Suppressor macrophage treated with lipopolysaccharide for 1 hour (primary cell): ENCODE measurements at places on chromosomes 16 and 17.

DNA sequence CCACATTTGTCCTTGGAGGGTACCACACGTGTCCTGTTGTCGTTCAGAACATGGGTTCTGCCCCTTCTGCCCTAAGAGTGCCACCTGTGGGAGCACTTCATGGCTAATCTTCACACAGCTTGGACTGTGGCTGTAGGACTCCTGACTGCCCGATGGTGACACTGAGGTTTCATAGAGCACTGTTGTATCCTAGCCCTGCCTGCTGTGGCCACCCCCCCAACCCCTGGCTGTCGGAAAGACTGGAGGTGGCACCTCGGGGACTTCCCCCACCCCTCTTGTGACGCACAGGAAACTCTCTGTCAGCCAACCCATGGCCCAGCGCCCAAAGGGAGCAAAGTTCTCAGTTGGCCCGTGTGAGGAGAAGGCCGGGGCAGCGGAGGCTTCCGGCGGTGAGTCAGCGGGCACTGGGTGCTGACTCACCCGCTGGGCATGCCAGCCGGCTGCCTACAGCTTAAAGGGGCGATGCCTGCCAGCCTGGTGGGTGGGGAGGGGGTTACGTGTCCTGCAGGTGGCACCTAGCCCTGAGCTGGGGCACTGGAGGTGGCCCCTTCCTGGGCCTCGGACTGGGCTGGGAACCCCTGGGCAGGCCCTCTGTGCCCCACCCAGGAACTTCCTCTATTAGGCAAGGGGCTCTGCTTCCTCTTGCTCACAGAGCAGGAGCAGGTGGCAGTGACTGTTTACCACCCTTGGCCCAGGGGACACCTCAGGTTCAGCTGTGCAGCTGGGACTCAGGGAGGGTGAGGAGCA lies 3.4 kb downstream of the MAP2K3 start:
- DNase-seq: peak; percentile 98

GRCh38 chr16:12416136-12416787 lies 387.4 kb downstream of the CPPED1 start:
- DNase-seq: peak; percentile 12

GRCh38 chr17:47701608-47702007 lies 7.6 kb downstream of the TBKBP1 start:
- DNase-seq: no peak

- no peak for DNase-seq
Measured at GRCh38 chr16:2230376-2230775, 5.9 kb upstream of the DNASE1L2 start.

- no peak for DNase-seq
Measured at GRCh38 chr16:14564861-14565687, 65.0 kb downstream of the PARN start.

- DNase-seq: no peak
Measured at GRCh38 chr17:27518048-27518447, 61.8 kb downstream of the KSR1 start.

DNA sequence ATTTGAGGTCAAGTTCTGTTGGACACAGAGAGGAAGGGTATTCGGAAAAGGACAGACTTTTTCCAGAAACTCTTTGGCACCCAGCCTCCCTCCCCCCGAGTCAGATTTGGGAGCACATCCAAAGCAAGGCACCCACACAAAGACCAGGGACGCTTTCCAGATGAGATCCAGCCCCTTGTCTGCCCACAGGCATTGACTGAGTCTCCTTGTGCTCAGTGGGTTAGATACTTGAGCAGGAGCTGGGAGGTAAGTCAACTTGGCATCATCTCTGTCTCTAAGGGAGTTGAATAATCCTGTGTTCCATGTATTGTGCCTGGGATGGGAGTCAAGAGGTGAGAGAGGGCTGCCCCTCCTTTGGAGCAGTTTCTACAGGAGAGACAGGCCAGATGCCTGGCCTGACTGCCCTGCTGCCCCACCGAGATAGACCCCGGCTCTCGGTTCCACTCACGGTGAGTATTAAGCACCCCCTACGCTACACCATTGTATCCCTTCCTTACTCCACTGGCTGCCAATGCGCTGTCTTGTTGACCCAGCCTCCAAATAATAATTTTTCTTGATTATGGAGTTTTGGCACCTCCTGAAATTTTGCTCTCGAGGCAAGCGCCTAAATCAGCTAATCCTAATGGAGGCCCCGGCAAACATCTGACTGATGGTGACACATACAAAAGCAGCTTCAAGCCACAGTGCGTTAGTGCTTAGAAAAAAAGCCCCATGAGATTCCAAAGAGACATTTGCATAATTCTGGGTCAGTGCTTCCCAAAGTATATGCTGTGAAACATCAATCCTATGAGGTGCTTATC lies 29.6 kb upstream of the MAP3K14 start:
- DNase-seq: no peak

GRCh38 chr17:79086609-79087427 lies 12.2 kb downstream of the ENGASE start:
- no peak for DNase-seq

DNA sequence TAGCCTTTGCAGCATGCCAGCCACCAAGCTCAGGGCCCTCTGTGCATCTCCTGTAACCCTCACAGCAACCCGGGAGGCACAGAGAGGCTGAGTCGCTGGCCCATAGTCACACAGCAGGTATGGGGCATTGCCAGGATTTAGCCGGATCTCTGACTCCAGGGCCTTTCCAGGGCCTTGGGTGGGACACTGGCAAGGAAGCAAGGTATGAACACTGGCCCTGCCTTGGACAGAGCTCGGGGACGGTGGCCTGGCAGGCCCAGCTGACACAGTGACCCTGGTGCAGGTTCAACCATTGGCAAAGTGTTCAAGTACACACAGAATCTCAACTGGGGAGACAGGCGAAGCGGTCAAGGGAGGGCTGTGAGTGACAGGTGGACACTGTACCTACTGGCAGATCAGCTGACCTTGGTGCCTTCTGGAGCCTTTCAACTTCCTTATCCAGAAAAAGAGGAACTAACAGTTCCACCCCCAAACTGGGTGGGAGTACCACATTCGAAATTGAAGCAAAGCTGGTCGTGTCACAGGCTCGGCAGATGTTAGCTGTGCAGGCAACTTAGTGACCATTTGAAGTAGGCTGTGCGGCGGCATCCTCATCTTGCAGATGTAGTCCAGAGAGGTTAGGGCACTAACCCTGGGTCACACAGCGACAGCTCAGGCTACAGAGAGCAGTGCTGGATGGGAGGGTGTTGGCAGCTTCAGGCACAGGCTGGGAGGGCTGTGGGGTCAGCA lies 287.4 kb downstream of the SEC14L1 start:
- DNase-seq: peak; percentile 89

DNA sequence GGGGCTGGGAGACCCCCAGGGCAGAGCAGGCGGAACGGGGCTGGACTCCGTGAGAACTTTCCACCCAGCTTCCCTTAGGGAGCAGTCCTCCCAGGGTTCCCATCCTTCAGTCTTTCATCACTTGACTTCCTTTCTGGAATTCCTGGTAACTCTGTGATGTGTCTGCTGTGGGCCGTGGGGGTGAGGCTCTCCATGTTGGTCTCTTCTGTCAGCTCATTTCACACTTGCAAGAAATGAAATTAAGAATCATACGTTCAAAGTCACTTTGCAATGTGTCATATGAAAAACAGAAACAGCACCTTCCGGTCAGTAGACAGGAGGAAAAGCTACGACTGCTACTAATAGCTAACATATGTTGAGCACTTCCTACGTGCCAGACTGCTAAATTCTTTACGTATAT lies 5.4 kb upstream of the BBS2 start:
- DNase-seq: no peak

- DNase-seq: peak; percentile 71
Measured at GRCh38 chr17:32331243-32332040, 10.5 kb downstream of the C17orf75 start.

DNA sequence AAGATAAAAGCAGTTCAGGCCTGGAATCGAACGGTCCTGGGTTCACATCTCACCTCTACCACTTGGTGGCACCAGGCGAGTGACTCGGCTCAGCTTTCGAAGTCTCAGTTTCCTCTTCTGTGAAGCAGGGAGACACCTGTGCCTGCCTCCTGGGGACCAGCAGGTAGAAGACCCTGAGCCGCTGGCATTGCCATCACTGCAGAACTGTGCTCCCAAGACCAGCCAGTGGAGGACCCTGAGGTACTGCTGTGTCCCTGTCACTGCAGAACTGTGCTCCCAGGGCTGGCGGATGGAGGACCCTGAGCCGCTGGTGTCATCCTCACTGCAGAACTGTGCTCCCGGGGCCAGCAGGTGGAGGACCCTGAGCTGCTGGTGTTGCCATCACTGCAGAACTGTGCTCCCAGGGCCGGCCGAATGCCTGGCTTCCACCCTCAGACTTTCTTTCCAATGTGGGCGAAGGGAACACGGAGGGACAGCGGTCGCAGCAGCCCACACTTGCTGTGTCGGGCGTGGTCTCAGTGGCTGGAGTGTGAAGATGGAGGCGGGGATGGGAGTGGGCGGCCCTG lies 8.7 kb upstream of the SLC7A5 start:
- DNase-seq: peak; percentile 47

DNA sequence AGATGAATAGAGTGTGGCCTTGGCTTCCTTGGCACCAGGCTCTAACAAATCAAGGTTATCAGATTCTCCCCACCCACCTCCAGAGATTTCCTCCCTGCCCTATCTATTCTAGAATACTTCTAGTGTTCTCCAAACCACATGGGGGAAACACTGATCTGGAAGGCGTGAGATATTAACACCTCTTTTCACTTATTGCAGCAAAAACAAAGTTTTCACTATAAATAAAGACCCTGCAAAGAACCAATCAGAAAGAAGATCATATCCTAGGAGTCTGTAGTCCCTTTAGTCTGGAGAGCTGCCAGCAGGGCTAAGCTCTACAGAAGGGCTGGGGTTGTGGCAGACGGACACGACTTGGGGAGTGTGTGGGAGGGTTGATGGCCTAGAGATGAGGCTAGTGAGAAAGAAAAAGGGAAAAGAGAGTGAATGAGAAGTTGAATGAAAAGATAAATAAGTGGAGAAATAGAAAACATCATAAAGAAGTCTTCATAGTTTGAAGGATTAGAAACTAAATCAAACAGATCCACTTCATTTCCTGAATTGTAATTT lies 8.6 kb upstream of the SKAP1 start:
- DNase-seq: no peak
